ENCODE measurements at places on chromosomes 16 and 17.

DNA sequence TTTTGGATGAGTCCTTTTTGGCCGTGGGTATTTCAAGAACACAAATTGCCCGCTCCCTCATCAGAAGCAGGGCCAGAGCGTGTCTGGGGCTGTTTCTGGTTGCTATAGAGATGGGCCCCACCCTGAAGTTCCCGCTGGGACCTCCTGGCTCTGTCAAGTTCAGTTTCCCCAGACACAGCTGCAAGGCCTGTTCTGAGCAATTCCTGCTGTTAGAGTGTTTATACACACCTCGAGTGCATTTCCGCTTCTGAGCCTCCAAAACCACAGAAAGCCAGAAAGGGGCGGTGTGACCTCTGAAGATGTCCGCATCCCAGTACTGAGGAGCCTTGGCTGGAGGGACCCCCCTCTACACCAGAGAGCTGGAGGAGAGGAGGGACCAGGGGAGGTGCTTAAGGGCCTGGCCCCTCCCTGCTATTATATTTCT, 9.3 kb upstream of the WBP2 start:
- DNase-seq = peak; percentile 91

DNA sequence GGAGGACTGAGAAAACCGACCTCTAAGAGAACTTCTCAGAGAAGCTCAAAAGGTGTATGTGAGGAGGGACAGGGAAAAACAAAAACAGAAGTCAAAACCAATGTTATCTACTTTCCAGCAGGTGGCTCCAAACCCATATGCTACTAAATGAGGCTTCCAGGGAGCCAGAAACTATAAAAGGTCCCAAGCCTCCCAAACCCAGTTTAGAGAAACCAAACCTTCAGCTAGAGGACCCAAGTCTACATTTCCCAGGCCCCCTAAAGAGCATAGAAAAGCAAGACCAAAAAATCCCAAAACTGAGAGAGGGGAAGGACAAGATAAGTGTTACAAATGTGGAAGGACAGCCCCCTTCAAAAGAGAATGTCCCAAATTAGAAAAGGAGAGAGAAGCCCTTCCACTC, 3.7 kb downstream of the HPR start:
- DNase-seq = peak; percentile 71

DNA sequence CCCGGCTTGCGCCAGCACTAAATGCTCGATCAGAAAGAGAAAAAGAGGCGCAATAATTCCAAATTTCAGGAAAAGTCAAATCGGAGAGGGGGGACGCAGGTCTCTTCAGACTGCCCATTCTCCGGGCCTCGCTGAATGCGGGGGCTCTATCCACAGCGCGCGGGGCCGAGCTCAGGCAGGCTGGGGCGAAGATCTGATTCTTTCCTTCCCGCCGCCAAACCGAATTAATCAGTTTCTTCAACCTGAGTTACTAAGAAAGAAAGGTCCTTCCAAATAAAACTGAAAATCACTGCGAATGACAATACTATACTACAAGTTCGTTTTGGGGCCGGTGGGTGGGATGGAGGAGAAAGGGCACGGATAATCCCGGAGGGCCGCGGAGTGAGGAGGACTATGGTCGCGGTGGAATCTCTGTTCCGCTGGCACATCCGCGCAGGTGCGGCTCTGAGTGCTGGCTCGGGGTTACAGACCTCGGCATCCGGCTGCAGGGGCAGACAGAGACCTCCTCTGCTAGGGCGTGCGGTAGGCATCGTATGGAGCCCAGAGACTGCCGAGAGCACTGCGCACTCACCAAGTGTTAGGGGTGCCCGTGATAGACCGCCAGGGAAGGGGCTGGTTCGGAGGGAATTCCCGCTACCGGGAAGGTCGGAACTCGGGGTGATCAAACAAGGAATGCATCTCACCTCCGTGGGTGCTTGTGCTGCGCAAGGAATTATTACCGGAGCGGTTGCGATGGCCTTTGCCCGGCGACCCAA, 4.0 kb upstream of the DLX4 start:
- DNase-seq = no peak

DNA sequence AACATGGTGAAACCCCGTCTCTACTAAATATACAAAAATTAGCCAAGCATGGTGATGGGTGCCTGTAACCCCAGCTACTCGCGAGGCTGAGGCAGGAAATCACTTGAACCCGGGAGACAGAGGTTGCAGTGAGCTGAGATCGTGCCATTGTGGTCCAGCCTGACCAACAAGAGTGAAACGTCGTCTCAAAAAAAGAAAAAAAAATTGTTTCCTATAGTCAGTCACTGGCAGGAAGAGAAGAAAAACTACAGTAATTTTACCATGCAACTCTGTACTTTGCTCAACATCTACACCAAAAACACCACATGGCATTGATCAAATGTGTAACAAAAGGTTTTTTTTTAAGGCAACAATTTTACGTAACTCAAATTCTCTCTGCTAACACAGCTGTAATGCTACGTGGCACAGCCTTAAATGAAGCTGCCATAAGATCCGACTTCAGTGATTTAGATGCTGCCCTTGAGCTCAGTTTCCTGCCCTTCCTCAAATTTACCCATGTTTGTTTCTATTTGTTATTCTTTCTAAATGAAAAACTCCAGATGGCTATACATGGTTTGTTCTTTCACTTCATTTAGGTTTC, 40.2 kb downstream of the CNOT1 start:
- no peak for DNase-seq

DNA sequence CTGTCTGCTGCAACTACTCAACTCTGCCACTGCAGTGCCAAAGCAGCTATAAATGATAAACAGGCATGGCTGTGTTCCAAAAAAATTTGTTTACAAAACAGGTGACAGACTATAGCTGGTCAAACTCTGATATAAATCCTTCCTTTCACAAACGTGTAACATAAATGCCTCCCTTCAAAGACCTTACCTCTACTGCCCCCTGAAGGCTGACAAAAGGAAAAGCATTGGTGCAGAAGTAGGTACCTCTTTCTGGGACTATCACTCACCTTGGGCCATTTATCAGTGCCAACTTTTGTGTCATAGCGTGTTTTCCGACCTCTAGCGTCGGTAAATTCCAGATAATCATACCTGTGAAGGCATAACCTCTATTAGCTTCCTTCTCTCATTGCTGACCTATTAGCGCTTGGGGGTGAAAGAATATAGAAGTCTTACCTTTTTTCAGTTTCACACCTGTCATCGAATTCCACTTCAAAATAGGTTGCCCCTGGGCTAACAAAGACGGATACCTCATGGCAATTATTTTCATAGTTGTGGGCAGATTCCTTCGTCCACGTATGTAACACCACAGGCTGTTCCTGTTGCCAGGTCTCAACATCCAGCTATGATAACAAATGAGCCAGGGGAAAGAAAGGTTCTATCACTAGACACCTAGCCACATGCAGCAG, 67.9 kb downstream of the ZZEF1 start:
- peak; percentile 63 for DNase-seq

DNA sequence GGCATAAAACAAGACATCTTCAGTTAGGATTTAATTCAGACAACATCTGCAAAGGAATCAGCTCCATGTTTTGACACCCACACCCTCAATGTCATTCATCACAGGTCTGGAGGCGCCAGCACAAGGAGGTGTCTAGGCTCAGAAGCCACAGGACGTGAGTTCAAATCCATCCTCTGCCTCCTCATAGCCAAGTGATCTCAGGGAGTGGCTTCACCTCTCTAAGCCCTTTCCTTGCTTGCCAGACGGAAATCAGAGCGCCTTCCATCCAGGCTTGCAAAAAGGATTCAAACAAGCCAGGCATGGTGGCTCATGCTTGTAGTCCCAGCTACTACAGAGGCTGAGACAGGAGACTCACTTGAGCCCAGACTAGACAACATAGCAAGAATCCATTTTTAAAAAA, 84.6 kb downstream of the GSG1L start:
- DNase-seq = no peak

GRCh38 chr16:85975451-85975981, 76.6 kb downstream of the IRF8 start:
- no peak for DNase-seq

GRCh38 chr16:21172650-21173049, 14.2 kb downstream of the LDAF1 start:
- no peak for DNase-seq

- no peak for DNase-seq
These were observed 13.7 kb downstream of the DNAH17 start for GRCh38 chr17:78563189-78564145.

GRCh38 chr17:74532115-74532514, 840 bp upstream of the CD300LB start:
- DNase-seq = peak; percentile 94

DNA sequence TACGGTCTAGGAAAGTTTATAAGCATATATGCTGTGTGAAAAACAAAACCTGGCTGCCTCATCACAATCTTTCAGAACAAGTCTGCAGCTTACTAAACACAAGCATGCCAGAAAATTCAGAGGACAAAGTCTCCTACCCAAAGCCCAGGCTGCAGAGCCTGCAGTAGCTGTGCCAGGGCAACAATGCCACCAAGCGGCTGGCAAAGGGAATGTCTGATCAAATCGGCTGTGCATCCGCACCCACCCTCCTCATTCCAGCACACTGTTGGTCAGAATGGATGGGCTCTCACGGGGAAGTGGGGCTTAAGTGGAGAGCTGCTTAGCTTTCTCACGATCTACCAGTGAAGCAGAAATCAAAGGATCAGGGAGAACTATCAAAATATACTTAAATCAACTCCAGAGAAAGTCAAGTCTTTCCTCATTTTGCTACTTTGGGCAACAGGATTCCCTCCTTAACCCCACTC, 73.5 kb downstream of the CYTH1 start:
- DNase-seq = peak; percentile 81

- DNase-seq = no peak
These were observed at the start of gene SLC13A2 for GRCh38 chr17:28473542-28473941. Gene SLC13A2 (plus strand): TSS chr17:28473644. CDS start chr17:28473713, 69 bp downstream.

DNA sequence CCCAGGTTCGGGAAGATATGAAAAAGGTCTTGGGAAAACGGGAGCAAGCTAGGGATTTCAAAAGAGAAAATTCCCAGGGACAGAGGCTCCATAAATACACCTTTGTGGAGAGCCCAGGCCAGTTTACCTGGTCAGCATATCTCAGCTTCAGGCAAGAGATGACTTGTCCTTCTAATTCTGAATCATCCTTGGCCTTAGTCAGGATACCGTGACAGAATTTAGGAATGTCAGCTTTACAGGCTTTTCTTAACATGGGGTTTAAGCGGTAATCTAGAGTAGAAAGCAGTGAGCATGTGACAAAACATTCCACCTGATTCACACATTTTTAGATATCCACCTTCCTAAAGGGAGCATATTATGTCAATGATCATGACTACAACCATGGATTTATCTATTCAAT, 41.1 kb upstream of the CLEC18B start:
- DNase-seq = no peak

DNA sequence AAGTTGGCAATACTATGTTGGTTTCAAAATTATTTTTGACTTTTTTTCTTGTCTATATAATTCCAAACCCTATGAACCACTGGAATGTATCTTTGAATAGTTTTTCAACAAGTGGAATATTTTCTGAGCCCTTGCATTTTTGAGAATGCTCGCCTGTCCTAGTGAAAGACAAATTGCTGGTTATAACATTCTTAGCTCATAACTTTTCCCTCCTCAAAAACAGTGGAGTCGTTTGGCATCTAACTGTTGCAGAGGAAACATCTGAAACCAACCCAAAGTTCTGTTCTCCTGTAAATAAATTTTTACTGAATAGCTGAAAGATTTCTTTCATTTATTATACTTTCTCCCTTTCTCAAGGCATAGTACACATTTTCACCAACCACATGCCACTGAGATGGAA, 11.3 kb upstream of the COX10 start:
- DNase-seq = no peak

Measured in common myeloid progenitor, CD34-positive (primary cell).